GM18507 (cell line): ENCODE measurements at places on chromosomes 3 and 15.

DNA sequence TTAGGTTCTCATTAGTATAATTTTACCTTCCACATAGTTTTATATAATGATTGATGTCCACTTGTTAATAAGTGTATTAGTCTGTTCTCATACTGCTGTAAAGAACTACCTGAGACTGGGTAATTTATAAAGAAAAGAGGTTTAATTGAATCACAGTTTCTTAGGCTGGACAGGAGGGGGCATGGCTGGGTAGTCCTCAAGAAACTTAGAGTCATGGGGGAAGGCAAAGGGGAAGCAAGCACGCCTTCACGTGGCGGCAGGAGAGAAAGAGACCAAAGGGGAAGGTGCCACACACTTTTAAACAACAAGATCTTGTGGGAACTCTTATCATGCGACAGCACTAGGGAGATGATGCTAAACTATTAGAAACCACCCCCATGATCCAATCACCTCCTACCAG, 19.2 kb downstream of the DZIP3 start:
- DNase-seq, result no peak

DNA sequence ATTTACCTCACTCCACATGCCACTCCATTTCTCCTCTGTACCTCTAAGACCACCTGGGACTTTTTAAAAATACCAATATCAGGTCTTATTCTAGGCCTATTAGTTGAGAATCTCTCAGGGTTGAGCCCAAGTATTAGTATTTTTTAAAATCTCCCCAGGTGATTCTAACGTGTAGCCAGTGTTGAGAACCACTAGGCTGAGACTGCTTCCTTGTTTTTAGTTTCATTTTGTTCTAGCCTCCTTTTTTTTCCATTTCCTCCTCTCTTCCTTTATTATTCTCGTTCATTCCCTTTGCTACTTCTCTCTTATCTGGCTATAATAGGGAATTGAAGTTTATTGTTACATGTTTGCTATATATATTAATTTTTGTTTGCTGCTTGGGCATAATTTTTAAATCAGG, 217.8 kb upstream of the CD96 start:
- no peak for DNase-seq

GRCh38 chr3:107441617-107442016, 64.4 kb downstream of the CCDC54 start:
- DNase-seq, result no peak

GRCh38 chr3:152823781-152824180, 11.2 kb upstream of the P2RY1 start:
- no peak for DNase-seq

DNA sequence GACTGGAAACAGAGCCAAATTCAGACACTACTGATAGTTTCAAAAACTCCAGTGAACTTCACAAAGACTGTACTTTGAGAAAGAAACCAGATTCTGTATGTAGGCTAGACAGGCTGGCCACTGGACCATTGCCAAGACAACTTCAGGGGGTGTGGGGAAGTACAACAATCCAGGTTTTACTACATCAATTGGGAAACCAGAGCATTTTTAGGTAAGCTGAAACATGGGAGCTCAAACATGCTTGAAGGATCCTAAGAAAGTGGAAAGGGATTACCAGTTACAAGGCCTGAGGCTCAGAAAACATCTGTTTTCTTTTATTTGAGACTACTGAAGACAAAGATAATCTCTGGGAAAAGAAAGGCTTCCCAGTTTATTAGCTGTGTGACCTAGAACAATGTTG, 26.9 kb upstream of the ZNF280D start:
- DNase-seq, result no peak
